ENCODE measurements at places on chromosomes 11 and 22.

DNA sequence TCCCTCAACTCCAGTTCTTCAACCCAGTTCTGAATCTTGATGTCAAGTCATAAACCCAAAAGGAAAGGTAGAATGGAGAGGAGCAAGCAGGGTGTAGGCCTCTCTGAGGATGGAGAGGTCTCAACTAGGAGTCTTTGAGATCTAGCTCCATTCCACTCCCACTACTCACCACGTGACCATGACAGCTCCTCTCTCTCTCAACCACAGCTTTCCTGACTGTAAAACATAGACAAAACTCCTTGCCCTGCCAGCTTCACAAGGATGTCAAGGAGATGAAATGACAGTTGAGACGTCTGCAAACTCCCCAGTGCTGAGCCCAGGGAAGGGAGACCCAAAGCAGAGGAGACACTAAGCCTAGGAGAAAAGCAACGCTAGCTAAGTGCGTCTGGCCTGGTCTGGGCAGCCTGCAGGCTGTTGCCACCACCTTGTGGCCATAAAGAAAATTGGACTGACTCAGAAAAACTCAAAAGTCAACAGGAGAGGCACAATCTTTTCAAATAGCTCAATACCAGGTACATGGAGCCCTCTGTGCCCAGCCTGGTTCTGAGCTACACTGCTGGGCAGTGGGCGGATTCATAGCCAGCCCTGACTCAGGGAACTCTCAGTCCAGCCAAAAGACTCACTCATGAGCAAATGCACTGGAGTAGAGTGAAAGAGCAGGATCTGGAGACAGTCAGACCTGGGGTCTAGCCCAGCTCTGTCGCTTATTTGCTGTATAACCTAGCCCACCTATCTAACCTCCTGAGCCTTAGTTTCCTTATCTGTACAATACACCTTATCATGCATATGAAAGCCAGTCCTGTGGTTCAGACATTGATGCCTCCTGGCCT is 3.4 kb downstream of the CLPB start:
- DNase-seq = peak; percentile 32

GRCh38 chr11:104148074-104148473 is 15.9 kb downstream of the PDGFD start:
- no peak for DNase-seq

- no peak for DNase-seq
Measured at GRCh38 chr11:57798905-57799559, 37.4 kb downstream of the CTNND1 start.

GRCh38 chr11:62984451-62984991 is at the start of gene SLC22A6:
Gene SLC22A6 (minus strand): TSS chr11:62984967. CDS start chr11:62984690, 277 bp downstream.
- DNase-seq = no peak

DNA sequence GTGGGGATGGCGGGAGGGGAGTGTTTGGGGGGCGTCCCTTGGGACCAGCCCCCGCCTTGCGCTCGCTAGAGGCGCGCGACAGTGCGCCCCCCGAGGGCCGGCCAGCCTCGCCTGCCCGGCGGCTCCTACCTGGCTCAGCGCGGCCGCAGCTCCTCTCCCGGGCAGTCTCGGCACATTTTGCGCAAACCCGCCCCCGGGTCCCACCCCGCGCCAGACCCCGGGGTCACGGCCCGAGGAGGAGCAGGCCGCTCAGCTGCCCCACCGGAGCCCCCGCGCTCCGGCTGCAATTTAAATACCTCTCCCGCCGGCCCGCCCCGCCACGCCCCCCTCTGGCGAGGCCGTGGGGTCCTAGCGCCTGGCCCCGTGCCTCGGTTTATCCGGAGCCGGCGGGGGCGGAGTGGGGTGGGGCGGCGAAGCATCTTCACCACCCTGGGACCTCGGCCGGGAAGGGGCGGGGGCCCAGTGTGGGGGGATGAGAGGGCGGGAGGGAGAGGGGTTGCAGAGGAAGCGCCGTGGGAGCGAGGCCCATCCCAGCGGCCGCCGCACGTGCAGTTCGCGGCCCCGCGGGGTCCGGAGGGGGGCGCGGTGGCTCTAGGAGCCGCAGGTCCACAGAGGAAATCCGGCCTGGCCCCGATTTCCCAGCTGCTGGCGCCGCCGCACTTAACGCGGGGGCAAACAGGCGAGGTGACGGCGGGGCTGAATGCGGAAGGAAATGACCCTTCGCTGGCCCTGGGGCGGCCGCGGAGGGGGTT is at the start of gene LRRC32:
TSS of gene LRRC32 (minus strand) at position 263 of the 752 bp plus-strand sequence. CDS start 4,793 bp downstream, outside the sequence.
- no peak for DNase-seq

DNA sequence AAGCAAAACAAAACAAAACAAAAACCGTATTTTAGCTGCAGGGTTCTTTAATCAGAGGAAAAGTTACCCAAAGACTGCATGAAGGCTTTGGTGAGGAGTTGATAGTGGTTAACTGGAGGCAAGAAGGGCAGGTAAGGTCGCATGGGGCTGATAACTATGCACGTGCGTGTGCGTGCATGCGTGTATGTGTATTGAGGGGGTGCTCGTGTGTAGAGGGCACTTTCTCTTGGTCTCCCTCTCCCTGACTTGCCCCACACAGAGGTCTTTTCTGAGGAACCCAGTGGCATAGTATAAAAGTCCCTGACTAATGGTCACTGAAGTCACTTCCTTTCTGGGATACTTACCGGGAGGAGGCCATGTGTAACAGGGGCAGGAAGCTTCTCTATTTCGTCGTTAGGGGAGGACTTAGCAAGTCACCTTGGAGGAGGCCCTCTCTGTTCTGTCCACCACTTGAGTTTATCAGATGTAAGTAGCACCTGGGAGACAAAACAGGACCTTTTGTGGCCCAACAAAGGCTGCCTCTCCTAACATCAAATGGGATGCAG is 20.1 kb upstream of the FCHSD2 start:
- DNase-seq = no peak

- no peak for DNase-seq
Measured at GRCh38 chr11:131537196-131537595, 166.8 kb downstream of the NTM start.

GRCh38 chr22:18104566-18104965 is 6.0 kb upstream of the TUBA8 start:
- no peak for DNase-seq

DNA sequence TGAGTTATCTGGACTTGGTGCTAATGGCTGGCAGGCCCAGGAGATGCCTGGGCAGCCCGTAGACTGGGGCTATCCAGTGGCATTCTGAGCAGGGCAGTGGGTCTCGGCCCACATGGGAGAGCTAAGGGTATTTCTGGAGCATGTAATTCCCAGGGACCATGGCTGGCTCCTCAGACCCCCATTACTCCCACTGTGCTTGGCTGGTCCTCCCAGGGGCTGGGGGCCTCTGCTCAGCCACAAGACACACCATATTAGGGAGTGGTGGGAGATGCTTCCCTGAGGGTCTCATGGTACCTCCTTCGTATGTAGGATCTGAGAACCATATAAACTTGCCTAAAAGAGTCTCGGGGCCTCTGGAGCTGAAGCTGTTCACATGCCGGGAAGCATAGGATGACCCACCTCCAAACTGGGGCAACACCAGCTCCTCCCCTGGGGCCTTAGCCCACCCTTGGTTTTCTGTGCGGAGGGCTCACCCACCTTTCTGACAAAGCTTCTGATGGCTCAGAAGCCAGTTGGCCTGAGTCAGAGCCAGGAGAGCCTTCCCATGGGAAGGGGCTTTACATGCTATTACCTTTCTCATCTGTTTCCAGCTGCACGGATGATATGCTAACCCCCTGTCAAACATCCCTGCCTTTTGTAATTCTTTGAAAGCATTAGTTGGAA is 9.5 kb upstream of the FTH1 start:
- DNase-seq = no peak

- DNase-seq = no peak
Measured at GRCh38 chr22:50537765-50538164, 7.9 kb upstream of the KLHDC7B start.

DNA sequence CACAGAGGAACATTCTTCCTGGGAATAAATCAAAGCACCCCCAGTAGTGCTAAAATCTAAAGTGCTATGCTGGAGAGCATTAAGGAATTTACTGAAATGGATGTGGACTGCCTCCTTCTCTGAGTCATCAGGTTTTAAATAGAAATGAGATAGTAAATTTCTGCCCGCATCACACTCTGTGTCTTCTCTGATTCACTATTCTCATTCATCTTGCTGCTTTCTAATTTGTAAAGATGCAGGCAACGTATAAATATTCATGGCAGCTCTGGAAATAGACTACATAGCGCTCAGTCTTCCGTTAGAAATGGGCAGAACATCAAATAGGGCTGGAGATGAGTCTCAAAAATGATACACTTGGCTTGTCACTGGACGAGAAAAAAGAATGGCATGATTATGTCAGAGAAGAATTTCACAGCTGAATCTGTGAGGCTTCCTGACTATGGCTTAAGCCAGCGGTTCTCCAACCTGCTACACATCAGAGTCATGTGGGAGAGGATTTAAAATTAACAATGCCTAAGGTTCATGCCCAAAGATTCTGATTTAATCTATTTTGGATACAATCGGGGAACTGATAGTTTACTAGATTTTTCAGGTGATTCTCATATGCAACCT is 178.2 kb downstream of the LRRC4C start:
- DNase-seq = no peak

DNA sequence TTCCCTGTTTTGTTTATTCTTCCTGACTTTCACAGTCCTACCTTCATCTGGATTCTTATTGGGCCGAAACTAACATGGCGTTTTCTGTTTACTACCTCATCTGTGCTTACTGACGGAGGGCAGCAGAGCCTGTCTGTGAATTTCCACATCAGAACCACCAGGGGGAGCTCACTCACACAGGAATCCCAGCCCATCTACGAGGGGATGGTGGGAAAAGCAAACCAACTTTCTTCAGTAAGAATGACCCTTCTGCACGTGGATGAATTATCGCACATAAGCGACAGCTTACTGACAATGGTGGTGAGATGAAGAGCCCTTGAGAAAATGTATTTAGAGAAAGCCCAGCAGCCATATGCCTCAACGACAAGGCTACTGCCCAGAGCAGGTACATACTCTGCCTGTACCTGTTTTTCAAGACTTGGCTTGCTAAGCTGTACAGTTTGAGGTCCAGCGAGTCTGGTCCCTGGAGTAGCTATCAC is 42.5 kb downstream of the LARGE2 start:
- peak; percentile 57 for DNase-seq

DNA sequence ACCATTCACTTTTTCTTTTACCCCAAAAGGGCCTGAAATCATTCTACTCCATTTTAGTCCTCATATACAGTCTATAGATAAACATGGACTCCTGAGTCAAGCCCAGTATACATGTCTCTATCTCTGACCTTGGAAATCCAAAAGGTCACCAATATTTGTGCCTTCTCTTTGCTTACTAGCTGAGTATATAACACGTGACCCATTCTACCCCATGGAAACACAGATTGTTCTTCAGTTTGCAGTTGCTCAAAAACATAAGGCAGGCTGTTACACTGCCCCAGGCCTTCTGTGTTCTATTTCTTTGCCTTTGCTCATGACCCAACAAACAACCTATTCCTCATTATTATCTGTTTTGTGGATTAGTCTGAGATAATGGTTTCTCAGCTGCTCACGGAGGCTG is 5.8 kb downstream of the NRIP3 start:
- DNase-seq = no peak

- no peak for DNase-seq
Measured at GRCh38 chr22:50082961-50083461, 2.2 kb downstream of the MLC1 start.

- no peak for DNase-seq
Measured at GRCh38 chr11:134429106-134429505, 17.1 kb upstream of the B3GAT1 start.

DNA sequence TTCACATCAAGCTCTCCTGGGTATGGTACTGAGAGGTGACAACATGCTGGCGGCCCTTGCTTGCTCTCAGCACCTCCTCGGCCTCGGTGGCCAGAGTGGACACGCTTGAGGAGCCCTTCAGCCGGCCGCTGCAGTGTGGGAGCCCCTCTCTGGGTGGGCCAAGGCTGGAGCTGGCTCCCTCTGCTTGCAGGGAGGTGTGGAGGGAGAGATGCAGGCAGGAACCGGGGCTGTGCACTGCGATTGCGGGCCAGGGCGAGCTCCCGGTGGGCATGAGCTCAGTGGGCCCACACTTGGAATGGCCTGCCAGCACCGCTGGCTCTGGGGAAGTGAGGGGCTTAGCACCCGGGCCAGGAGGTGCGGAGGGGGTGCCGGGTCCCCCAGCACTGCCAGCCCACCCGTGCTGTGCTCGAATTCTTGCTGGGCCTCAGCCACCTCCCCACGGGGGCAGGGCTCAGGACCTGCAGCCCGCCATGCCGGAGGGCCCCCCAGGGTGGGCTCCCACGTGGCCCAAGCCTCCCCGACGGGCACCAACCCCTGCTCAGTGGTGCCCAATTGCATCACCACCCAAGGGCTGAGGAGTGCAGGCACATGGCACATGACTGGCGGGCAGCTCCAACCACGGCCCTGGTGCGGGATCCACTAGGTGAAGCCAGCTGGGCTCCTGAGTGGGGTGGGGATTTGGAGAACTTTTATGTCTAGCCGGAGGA is 106.2 kb downstream of the RAB38 start:
- DNase-seq = no peak

DNA sequence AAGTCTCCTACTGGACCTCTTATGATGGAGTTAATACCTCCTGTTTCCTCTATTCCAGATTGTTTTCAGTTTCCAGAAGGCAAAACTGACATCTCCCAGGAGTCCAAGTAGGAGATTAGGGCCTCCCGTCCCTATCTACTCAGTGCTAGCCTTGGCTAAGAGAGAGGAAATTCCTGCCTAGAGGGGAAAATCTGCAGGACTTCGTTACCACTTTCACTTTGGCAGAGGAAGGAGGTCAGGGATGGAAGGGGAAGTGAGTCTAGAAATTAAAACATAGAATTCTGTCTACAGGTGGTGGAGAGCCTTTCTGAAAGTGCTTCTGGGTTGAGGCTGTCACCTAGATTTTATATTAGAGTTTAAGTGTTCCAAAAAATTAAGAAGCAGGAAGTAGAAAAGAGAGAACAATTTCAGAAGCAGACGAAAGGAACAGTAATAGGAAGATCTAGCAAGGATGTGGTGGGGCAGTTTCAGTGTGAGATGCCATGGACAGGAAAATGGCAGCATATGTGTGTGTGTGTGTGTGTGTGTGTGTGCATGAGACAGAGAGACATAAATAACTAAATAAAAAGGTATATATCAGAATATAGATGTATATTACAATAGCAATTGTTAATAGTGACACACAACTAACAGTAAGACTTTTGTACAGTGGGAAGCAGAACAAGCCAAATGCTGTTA is 2.4 kb upstream of the TRIM68 start:
- DNase-seq = no peak

- no peak for DNase-seq
Measured at GRCh38 chr11:94755494-94755893, 12.7 kb upstream of the AMOTL1 start.

DNA sequence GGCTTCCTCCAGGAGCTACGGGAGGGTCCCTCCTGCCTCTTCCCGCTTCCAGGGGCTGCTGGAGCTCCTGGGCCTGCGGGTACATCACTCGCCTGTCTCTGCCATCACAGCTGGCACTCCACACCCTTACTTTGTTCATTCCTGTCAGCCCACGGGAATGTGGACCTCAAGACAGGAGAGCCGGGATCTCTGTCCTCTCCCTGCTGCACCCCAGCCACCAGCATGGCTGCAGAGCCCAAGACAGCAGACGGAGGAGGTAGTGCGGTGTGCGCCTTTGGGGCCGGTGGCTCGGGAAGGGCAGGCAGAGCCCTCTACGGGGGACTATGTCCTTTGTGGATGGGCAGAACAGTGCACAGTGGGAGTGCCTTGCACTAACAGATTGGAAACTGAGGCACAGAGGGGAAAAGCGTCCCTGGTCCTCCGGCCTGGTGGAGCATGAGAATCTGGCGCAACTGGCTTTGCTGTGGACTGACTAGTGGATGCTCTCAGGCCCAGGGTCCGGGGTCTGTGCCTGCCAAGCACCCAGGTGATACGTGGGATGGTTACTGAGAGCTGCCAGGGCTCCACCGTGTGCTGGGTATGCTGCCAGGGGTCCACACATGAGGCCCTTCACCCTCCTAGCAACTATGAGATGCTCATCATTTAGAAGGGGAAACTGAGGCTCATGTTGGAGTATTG is 47.3 kb downstream of the IGF2 start:
- no peak for DNase-seq
